Natural killer cell (primary cell): ENCODE measurements at places on chromosomes 12 and 14. TPM values are rescaled to one million over a fixed set of nuclear protein-coding genes. Genes with fewer than 3 reads are reported as not detected.

DNA sequence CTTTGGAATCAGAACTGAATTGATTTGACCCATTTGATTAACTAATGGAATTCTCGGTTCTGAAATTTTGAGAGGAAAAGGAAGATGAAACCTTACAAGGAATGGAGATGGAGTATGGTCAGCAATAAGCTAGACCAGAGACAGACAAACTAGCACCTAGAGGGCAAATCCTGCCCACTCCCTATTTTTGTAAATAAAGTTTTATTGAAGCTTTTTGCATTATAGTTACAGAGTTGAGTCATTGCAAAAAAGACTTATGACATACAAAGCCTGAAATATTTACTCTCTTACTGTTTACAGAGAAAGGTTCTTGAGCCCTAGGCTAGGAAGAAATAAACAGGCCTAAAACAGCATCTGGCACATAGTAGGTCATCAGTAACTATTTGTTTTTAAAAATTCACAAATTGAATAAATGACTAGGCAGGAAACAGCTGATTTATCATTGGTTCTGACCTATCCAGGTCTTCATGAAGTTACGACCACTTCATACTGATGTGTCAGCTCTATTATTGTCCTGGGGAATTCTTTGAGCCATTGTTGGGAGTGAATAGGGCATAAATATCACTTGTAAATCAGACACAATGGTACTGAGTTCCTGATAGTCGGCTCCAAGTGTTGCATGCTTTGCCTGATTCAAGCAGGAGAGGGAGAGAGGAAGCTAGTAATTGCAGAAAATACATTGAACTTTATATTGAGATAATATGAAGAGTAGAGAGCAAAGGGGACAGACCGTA is 14.6 kb upstream of the STAB2 start:
- H3K27me3 ChIP-seq: peaks cover 8% of the 10 kb centered on the region
- H3K4me1 ChIP-seq: peaks cover 4% of the 10 kb centered on the region
- DNase-seq: no peak
- H3K27ac ChIP-seq: no peak overlapping the region
- H3K36me3 ChIP-seq: no peaks in the 10 kb centered on the region
- no peak overlapping the region for H3K4me3 ChIP-seq

GRCh38 chr12:15208140-15208539 is 13.1 kb downstream of the RERG start:
- H3K27me3 ChIP-seq: peaks cover 3% of the 10 kb centered on the region
- H3K36me3 ChIP-seq: no peaks in the 10 kb centered on the region

- H3K4me3 ChIP-seq: no peak overlapping the region
- H3K4me1 ChIP-seq: no peaks in the 10 kb centered on the region
- H3K36me3 ChIP-seq: peaks cover 3% of the 10 kb centered on the region
- no peak for DNase-seq
- no peaks in the 10 kb centered on the region for H3K27me3 ChIP-seq
Observed at GRCh38 chr12:69534389-69534822, 50.9 kb upstream of the CCT2 start.

FAM234B gene
- total RNA-seq: 8.7 TPM

DNA sequence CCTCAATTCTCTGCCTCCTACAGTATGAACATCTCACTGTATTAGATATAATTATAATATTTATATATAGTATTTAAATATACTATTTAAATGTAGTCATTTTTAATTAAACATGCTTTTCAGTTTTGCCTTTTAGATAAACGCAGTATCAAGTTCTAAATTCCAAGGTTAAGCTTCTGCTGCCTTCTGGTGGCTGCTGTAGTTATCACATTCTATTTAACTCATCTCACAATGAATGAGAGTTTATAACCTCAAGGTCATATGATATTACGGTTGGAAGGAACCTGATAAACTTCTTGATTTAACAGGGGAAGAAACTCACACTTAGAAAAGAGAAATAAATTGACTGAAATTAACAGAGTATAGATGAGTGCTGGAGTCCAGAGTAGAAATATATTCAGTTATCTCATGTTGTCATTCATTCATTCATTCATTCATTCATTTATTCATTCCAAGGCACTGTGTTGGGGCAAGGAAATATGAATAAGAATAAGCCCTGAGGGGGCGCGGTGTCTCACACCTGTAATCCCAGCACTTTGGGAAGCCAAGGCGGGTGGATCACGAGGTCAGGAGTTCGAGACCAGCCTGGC is 31.9 kb downstream of the GUCY2C start:
- no peaks in the 10 kb centered on the region for H3K36me3 ChIP-seq
- H3K27ac ChIP-seq: no peak overlapping the region
- H3K4me1 ChIP-seq: no peaks in the 10 kb centered on the region

AGAP2 gene
- 54.8 TPM for total RNA-seq

DNA sequence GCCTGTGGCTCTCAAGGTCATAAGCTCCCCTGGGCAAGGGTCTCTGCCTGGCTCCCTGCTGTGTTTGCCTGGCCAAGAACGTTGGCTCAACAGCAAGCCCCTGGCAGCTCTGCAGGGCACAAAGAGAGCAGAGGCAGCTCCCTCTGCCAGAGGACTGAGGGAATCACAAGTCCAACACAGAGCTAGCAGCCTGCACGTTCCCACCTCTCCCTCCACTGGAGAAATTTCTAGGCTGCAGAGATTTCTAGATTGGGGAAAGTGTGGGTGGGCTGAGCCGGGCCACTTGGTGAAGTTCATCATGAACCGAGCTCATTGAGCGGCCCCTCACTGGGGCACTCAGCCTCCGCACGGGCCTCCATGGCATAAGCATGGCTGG is 19.8 kb downstream of the ZFYVE21 start:
- no peak for DNase-seq
- H3K4me1 ChIP-seq: no peaks in the 10 kb centered on the region
- H3K27ac ChIP-seq: no peak overlapping the region
- H3K36me3 ChIP-seq: peaks cover 19% of the 10 kb centered on the region
- H3K27me3 ChIP-seq: no peaks in the 10 kb centered on the region

- peaks cover 24% of the 10 kb centered on the region for H3K4me1 ChIP-seq
- DNase-seq: no peak
- peaks cover 32% of the 10 kb centered on the region for H3K36me3 ChIP-seq
- peak overlapping the region; percentile 68 for H3K27ac ChIP-seq
Observed at GRCh38 chr14:24189460-24189859, 844 bp upstream of the IPO4 start.

DNA sequence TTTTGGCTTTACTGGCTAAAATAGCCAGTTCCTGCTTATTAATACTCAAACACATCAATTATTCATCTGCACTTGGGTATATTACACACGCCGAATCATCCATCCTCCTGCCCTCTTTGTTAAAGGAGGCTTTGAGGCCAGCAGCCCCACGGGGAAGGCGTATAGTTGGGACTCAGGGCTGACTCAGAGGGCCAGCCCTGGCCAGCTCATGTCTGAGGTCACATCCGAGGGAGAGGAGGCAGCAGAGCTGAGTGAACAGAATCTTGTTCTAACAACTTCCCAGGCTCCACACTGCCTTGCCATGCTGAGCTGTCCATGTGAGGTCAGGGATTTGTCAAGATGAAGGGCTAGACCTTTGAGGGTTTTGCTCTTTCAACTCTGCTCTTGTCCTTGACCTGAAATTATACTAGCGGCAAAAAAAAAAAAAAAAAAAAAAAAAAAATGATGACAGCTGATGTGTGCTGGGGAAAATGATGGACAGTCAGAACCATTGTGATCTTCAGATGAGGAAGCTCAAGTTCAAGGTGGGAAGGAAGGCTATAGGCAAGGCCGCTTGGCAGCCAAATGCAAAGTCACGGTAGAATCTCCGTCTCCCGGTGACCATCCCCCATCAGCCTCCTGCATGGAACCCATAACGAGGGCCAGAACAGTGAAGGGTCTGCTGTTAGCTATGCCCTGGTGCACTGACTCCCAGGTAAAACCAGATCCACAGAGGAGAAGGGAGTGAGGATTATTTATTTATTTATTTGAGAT is 12.5 kb upstream of the MARK3 start:
- H3K4me3 ChIP-seq: no peak overlapping the region
- H3K27me3 ChIP-seq: no peaks in the 10 kb centered on the region
- no peaks in the 10 kb centered on the region for H3K36me3 ChIP-seq
- DNase-seq: no peak
- H3K27ac ChIP-seq: no peak overlapping the region

PTPRO gene
- 0.29 TPM for total RNA-seq

GRCh38 chr12:93612776-93613175 is 40.3 kb downstream of the SOCS2 start:
- DNase-seq: no peak

GRCh38 chr12:116959845-116960514 is 49.2 kb downstream of the FBXW8 start:
- H3K27ac ChIP-seq: no peak overlapping the region
- H3K4me1 ChIP-seq: peaks cover 11% of the 10 kb centered on the region
- H3K27me3 ChIP-seq: no peaks in the 10 kb centered on the region

SMCO3 gene
- not detected for total RNA-seq

TAS2R10 gene
- not detected for total RNA-seq

NYNRIN gene
- 0.42 TPM for total RNA-seq

ANO4 gene
- total RNA-seq: not detected

- H3K27ac ChIP-seq: no peak overlapping the region
- H3K4me1 ChIP-seq: peaks cover 28% of the 10 kb centered on the region
- H3K36me3 ChIP-seq: no peaks in the 10 kb centered on the region
- H3K4me3 ChIP-seq: no peak overlapping the region
- no peaks in the 10 kb centered on the region for H3K27me3 ChIP-seq
- DNase-seq: no peak
Observed at GRCh38 chr12:107472308-107472707, 213.3 kb upstream of the PWP1 start.

- H3K27ac ChIP-seq: no peak overlapping the region
- H3K4me1 ChIP-seq: no peaks in the 10 kb centered on the region
- H3K36me3 ChIP-seq: no peaks in the 10 kb centered on the region
- no peak overlapping the region for H3K4me3 ChIP-seq
Observed at GRCh38 chr14:42110167-42110566, 503.5 kb downstream of the LRFN5 start.

OR4K15 gene
- not detected for total RNA-seq

- no peaks in the 10 kb centered on the region for H3K36me3 ChIP-seq
- H3K27ac ChIP-seq: no peak overlapping the region
- no peaks in the 10 kb centered on the region for H3K27me3 ChIP-seq
- H3K4me1 ChIP-seq: no peaks in the 10 kb centered on the region
Observed at GRCh38 chr12:94663702-94664101, 13.3 kb upstream of the TMCC3 start.

DNA sequence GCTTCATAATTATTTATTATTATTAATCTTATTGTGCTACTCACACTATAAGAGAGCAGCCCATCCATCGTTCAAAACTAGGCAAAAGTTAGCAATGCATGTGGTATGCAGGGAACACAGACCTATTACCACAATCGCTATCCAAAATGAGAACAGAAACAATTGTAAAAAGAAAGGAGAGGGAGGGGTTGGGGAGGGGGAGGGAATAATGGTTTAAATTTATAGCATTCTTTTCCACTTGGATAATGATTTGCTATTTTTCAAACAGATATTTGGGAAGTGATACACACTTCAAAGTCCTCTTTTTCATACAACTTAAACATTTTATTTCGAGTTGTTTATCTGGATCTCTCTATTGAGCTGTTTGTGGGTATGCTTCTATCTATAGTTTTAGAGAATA is 248.6 kb upstream of the SOX5 start:
- no peak overlapping the region for H3K4me3 ChIP-seq
- no peak overlapping the region for H3K27ac ChIP-seq
- no peaks in the 10 kb centered on the region for H3K27me3 ChIP-seq
- no peaks in the 10 kb centered on the region for H3K36me3 ChIP-seq
- no peak for DNase-seq
